ENCODE measurements at places on chromosomes 7 and 10. TPM values are rescaled to one million over a fixed set of nuclear protein-coding genes. Genes with fewer than 3 reads are reported as not detected.

The RADIL gene
- total RNA-seq = 1.1 TPM

The OR2A42 gene
- not detected for total RNA-seq

The COL13A1 gene
- 8.6 TPM for total RNA-seq

The AKR1C4 gene
- not detected for total RNA-seq

The LSM8 gene
- total RNA-seq = 38.8 TPM

The VSTM4 gene
- 1.7 TPM for total RNA-seq

GRCh38 chr7:142807855-142808460 lies 37.2 kb downstream of the PRSS2 start:
- DNase-seq = no peak

GRCh38 chr10:18703521-18703920 lies 44.3 kb downstream of the ARL5B start:
- DNase-seq = no peak

DNA sequence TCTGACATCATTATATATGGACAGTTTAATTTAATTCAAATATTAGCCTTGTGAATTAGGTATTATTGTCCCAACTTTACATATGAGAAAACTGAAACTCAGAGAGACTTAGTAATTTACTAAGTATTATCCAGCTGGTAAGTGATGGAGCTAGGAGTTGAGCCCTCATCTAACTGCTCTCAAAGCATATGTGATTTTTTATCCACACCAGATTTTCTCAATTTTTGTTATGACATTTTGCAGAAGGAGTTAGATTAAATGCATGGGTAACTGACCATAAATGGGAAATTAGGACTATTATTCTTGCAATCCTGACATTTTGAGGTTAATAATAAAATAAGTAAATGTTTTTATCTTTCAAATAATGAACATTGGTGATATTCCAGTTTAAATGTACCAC lies 778.3 kb upstream of the SORCS1 start:
- no peak for DNase-seq

DNA sequence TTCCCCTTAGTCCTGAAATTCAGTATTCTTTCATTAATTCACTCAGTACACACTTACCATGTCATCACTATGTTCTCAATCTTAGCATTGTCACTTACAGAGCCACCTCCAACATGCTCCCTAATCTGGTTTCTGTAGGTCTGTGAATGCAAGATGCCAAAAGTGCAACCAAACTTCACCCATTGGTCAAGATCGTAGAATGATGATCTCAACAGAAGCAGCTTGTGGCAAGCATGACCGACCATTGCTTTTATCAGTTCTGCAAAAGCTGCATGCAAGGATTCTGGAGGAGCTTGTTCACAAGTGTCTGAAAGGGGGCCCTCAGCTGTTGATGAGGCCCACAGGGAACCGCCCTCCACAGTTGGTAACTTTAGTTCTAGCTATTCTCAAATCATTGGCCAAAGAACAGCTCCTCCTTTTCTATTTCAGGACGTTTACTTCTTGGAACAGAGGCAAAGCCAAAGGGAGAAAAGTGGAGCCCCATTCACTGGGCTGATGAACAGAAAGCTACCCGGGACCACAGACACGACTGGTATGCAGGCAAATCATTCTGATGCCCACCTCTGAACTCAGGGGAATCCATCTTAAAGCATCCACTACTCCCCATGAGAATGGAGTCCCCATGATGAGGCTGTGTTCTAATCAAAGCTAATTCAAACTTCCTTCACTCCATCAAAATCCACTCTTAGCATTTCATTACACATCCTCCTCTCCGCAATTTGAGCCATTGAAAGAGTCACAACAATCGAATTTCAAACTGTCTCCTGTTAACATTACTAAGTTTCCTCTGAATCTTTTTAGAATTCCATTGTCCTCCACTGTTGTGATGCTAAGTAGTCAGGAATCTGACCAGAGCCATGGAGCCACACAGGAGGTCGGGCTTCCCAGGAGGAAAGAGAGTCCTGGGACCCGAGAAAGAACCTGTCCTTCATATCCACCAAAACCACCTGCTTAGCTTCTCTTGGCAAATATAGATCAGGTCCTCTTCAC lies 13.9 kb downstream of the GRB10 start:
- DNase-seq = no peak

DNA sequence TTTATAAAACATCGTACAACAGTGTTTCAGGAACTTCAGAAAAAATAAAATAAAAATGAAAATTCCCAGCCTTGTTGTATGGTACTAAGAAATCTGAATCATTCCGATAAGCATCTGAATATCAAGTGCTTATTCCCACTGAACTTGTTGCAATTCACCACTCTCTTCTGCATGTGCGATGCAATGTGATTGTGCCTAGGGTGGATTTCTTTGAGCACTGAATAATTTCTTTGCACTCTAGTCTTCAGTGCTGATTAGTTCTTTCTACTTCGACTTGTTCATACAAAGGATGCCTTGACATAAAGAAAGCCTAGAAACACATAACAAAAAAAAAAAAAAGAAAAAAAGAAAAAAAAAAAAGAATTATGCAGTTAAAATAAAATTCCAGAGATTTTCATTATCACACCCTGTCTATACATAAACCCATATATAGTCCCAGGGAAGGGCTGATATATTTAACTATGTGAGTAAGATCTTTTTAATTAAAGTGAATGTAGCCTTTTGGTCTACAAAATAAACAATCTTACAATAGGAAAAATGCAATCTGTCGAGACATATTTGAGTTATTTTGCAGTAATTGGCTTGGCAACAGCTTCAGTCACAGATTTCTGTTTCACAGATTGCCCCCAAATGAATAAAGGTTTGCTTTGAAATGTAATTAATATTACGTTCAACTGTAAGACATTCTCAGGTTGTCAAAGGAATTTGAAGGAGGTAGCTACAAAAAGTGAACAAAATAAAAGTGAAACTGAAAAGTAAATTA lies 1118.9 kb upstream of the CELF2 start:
- no peak for DNase-seq

DNA sequence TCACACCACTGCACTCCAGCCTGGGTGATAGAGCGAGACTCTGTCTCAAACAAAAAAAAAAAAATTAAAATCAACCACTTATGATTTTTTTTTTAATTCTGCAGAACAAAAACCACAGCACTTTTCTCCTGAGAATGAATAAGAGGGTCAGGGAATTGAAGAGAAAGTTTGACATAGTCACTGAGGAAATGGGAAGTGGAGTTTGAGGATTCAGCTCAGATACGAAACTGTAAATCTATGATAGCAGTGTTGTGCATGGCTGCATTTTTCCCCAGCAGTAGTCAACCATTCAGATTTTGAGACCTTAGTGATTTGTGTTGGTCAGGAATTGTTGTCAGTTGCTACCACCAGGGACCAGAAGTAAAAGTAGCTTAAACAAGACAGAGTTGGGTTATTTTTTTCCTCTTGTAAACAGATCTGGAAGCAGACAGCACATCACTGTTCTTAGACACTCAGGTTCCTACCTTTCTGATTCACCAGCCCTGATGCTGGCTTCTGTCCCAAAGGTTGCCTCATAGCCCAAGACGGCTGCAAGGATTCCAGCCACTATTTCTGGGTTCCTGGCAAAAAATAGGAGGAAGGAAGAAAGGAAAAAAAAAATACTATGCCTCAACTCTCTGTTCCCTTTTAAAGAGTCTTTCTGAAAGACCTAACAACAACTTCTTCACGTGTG lies 20.1 kb downstream of the PILRA start:
- no peak for DNase-seq

DNA sequence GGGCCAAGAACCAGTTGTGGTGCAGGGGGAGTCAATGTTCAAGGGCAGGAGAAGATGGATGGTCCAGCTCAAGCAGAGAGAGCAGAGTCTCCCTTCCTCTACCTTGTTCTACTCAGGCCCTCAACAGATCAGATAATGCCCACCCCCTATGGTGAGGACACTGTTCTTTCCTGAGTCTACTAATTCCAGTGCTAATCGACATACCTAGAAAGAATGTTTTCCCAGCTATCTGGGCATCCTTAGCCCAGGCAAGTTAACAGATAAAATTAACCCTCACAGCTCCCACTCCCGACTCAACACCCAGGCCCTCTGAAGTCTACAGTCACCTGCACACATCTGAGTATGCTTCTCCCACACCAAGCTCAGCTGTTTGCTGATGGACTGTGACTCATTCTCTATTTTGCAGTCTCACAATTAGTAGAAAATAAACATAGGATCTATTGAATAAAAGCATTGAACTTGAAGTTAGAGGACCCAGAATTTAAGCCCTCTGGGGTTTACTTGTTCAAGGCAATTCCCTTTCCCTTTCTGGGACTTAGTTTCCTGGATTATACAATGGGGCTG lies 17.1 kb downstream of the COL13A1 start:
- no peak for DNase-seq

DNA sequence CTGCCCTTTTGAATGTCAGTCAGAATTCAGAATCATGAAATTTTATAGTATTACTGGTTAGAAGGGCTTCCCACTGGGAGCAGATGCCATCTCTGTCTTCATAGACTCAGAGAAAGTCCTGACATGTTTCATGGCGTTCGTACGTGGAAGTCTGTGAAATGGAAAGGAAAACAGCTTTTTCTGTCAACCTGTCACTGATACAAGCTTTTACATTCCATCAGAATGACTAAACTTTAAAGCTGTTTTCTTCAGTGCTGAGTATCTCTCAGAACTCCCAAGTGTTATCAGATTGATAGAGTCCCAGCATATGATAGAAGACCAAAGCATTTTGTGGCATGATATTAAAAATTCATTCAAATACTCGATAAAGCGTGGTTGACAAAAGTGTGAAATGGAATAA lies 726.7 kb upstream of the GALNT17 start:
- no peak for DNase-seq

- DNase-seq = no peak
Observed at GRCh38 chr10:110661292-110661691, 17.2 kb downstream of the RBM20 start.

GRCh38 chr10:25557136-25557535 lies 376.9 kb upstream of the MYO3A start:
- no peak for DNase-seq

DNA sequence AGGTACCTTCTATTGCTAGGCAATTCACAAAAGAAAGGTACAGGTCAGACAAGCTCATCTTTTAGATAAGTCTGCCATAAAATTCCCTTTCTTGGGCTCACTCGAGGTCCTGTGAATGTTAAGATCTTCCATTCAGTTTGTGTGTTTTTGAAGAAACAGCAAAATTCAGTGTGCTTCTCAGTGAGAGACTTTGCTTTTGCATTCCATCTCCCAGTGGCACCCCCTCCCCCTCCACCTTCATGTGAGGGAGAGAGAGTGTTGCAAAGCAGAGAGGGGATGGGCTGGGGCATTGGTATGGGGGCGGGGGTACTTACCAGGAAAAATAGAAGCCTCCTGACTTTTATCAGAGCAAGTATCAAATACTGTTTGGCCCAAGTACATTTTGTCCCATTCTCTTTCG lies 3.8 kb upstream of the TECTB start:
- DNase-seq = no peak

DNA sequence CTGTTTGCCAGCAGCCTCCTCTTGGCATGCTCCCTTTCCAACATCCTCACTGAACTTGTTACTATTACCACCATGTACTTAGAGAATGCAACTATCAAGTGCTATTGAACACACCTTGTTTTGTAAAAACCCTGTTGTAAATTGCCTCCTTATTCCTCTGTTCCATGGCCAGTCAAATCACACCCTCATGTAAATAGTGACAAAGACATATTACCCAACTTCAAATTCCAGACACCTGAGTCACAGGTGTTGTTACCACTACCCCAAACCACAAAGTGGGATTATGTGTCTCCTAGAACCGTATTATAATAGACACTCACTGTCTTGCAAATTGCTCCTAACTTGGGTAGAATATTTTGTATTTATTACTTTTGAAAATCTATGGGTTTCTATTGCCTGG lies 263.2 kb upstream of the C7orf33 start:
- DNase-seq = no peak

DNA sequence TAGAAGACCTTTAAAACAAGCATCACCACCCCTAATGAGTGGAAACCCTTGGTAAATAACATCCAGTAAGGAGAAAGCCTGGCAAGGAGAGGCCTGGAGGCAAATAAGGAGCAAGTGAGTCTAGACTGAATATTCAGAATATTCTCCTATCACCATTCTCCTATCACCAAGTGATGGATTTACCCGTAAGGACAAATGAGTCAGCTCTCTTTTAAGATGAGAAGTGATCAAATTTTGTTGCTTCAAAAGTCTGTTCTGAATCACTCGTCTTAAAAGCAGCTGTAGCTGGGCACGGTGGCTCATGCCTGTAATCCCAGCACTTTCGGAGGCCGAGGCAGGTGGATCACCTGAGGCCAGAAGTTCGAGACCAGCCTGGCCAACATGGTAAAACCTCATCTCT lies 28.4 kb downstream of the KIAA1549 start:
- no peak for DNase-seq

GRCh38 chr7:15461576-15461975 lies 100.2 kb downstream of the AGMO start:
- peak; percentile 1 for DNase-seq

DNA sequence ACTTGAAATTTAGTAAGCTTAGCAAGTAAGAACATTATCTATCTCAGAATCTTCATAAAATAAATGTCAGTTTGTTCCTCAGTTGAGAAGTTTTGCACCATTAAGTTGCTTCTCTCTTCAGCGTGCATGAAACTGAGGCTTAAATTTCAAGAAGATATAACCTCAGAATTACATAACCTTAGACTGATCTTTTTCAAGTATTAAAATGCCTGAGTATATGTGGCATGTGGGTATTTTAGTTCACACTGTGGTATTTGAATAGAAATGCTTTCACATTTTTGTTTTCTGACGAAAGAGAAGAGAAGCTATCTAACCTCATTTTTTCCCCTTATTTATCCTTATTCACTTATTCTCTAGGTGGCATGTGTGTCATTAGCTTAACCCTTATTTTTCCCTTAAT lies 104.1 kb downstream of the PHF14 start:
- DNase-seq = no peak

DNA sequence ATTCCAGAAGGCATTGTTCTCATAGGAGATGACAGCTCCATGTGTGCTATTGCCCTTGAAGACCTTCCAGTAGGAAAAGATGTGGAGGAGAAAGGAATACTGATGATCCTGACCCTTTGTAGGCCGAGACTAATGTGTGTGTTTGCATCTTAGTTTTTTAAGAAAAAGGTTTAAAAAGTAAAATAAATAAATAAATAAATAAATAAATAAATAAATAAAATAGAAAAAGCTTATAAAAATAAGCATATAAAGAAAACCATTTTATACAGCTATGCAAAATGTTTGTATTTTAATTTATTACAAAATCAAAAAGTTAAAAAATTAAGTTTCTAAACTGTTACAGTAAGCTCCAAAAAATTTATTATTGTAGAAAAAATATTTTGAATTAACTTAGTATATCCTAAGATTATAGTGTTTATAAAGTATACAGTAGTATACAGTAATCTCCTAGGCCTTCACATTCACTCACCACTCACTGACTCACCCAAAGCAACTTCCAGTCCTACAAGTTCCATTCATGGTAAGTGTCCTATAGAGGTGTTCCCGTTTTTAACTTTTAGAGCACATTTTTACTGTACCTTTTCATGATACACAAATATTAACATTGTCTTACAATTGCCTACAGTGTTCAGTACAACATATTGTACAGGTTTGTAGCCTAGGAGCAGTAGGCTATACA lies 435.2 kb upstream of the SEMA3A start:
- no peak for DNase-seq

All from MG63 (cell line).